ENCODE measurements at places on chromosomes 5 and 9.

DNA sequence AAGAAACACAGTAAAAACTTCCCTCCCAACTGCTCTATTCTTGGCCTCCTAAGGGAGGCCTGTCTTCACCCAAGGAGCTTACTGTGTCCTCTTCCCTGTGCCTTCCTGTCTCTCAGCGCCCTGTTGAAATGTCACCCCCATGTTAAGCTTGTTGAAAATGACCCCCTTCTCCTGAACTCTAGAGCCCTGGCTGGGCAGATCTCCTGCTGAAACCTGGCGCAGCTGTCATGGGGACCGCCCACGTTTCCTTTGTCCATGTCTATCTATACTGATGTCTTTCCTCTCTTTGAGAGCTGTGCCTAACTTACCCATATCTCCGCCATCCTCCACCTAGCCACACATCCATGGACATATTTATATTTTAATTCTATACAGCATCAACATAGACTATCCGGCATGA is 33.3 kb downstream of the PTCH1 start:
- DNase-seq, result no peak

DNA sequence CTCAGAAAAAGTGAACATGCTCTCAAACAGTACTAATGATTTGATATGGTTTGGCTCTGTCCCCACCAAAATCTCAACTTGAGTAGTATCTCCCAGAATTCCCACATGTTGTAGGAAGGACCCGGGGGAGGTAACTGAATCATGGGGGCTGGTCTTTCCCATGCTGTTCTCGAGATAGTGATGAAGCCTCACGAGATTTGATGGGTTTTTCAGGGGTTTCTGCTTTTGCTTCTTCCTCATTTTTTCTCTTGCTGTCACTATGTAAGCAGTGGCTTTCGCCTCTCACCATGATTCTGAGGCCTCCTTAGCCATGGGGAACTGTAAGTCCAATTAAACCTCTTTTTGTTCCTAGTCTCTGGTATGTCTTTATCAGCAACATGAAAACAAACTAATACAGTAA is 401.3 kb downstream of the BNC2 start:
- DNase-seq, result no peak

DNA sequence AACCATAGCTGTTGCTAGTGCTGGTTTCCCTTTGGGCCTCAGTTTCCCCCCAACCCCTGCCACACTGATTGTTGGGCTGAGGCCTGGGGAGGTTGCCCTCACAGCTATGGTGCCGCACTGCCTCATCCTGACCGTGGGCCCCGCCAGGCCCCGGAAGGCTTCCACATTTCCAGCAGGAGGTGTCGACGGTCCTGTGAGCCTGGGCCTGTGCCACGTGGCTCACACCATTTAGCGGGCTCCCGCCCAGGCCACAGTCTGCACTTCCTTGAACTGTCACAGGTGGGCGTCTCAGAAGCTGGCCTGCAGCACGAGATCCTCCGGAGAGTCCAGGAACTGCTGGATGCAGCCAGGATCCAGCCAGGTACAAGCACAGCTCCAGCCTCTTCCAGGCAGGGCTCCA is 45.7 kb downstream of the LRSAM1 start:
- no peak for DNase-seq

GRCh38 chr5:44332285-44332971 is 56.8 kb downstream of the FGF10 start:
- no peak for DNase-seq

DNA sequence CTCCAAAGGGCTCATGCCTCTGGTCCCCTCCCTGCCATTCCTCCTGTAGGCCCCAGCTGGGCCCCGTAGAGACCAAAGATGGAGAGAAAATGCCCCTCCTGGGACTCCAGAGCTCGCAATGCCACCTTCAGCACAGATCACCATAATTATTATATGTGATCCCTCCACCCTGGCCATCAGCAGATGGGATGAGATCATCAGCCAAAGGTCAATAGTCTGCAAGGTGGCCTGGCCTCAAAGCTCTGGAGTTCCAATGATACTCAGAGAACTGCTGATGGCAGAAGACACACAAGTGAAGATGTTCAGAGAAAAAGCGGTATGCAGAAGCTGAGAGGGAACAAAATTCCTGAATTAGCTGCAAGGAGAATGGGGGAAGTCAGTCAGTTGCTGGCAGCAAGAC is 5.0 kb downstream of the RPP25L start:
- no peak for DNase-seq

DNA sequence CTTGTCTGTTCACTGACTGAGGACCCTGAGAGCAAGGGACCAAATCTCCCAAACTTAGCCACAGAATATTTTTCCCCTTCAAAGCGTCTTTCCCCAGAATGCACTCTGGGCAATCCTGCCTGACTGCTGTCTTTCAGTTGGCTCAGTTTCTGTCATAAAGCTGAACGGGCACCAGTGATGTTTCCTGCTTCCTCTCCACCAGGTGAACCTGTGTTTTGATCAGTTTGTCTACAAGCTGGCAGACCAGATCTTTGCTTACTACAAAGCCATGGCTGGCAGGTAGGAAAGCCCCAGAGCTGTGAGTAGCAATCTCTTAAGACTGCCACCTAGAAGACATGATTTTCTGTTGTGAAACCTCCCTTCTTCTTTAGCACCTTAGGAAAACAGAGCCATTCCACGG is 61.8 kb downstream of the CYFIP2 start:
- DNase-seq, result no peak

DNA sequence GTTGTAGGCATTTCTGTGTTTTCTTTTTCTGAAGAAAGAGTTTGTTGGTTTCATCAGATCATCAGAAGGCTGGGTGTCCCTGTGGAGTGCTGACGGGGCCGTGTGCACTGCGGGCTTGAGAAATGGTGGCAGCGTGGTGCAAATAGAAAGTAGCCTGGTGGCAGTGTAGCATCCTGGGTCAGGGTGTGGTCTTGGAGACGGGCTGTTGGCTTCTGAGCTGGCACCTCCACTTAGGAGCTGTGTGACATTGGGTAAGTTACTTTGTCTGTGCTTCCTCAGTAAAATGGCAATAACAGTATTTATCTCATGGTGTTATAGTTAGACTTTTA is 10.0 kb upstream of the NDST1 start:
- no peak for DNase-seq

GRCh38 chr5:74075501-74076484 is 449.8 kb downstream of the ARHGEF28 start:
- DNase-seq, result no peak

- DNase-seq, result no peak
Measured at GRCh38 chr5:95216136-95216955, 68.5 kb downstream of the MCTP1 start.

DNA sequence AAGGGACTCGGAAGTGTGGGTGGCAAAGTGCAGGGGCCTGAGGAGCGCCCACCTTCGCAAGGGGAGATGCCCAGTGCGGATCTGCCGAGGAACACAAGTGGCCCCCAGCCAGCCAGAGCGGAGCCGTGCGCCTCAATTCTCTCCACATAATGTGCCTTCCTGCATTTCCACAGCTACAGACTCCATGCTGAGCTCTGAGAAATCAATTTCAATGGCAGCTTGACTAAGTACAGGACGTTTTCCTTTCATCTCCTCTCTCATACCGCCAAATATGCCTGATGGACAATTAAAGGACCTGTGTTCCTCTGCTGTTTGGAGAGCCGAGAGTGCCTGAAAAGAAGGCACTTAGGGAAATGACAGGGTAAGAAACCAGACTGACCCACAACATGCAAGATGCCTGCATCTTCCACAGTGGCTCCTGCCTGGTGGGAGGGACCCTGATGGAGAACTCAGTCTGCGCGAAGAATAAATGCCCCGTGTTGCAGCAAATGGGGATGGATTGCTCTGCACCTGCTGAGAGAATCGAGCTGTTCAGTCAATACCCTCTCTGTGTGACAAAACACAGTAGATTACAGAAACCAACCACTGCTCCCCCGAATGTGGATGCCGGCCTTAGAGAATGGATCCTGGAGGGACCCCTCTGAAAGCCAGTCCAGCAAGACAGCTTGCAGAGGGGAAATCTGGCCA is 38.6 kb upstream of the OLFM1 start:
- no peak for DNase-seq

DNA sequence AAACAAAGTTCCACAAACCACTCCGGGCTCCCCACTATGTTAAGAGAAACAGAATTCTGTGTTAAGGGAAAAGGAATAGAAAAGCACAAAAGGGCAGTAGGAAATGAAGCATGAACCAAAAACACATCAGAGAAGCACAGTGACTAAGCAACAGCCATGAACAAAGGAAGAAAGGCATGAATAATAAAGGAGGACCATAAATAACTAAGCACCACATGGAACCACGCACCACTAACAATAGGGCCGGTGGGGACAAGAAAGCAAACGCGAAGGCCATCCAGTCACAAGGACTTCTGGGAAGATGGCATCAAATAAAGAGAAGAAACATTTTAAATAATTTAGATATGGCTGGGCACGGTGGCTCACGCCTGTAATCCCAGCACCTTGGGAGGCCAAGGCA is 18.0 kb downstream of the PRUNE2 start:
- no peak for DNase-seq

DNA sequence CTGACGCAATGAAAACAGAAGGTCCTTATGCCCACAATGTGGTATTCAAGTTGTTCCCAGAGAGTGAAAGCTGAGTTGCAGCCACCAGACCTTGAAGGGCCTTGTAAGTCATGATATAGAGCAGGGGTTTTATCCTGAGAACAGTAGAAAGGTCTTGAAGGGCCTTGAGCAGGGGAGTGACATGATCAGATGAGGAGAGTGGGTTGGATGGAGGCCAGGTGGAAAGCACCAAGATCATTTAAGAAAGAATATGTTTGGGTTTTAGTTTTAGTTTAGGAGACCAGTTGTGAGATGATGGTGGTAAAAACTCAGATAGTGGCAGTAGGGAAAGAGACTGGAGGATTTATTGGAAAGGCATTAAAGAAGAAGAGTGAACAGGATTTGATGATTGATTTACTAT is 5.9 kb downstream of the ITGA2 start:
- no peak for DNase-seq

- no peak for DNase-seq
Measured at GRCh38 chr5:171750311-171750788, 35.3 kb upstream of the SMIM23 start.

DNA sequence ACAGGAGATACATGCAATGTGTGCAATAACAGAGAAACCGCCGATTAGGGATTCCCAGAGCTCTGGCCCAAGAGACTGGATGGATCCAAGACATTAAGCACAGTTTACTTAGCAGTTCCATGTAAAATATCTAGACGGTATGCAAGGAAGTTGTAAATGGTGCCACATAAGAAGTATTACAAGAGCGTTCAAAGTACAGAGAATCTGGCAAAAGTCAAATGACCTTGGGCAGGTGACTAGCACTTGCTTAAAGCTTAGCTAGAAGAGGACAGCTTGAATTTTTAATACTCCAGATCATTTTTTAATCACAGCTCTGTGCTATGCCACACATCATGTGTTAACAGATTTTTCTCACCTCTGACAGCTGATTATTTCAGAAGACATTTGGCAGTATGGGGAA is 72.3 kb upstream of the TNPO1 start:
- no peak for DNase-seq

GRCh38 chr5:151550146-151550545 is 41.0 kb downstream of the FAT2 start:
- DNase-seq, result no peak

GRCh38 chr5:38551030-38552017 is 5.1 kb downstream of the LIFR start:
- DNase-seq, result no peak

GRCh38 chr5:28408186-28408585 is 1369.8 kb upstream of the CDH9 start:
- DNase-seq, result no peak

DNA sequence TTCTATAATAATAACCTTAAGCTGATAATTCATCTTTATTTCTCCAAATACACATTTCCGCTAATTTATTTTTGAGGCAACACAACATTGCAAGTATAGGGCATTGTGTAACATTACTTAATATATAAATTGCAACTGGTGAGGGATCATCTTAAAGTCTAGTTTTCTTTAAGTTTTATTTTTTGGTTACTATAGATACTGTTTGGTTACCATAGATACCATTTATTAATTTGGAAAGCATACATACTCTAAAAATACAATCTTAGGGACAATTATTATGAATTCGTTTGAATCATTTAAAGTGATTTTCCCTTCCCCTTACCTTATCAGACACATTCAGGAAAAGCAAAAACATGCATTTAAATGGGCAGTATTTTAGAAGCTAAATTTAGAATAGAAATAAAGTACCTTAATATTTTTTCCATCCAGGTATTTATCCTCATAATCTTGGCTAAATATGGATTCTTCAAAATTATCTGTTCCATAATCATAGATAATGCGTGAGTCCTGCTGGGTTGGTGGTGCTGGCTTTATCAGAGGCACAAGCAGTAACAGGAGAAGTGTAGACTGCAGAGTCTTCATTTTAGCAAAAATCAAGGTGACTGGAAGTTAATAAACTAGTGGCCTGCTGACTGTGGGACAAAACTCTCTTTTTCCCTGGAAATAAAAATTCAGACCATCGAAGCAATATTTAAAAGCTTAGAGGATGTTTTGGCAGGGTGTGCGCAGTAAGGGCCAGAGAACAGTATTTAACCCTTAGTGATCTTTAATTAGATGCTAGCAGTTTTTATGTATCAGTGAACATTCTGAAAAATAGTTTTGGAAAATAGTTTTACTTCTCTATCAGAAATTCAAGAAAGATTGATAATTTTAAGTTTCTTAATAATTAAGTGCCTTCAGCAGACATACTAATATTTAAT is 1.3 kb downstream of the OGN start:
- DNase-seq, result no peak
